Natural killer cell treated with Interleukin-12 subunit alpha and Interleukin-12 subunit beta and Interleukin-15 and Interleukin-18, amount 100 ng/mL, for 72 hours (primary cell): ENCODE measurements at places on chromosomes 4 and X. TPM values are rescaled to one million over a fixed set of nuclear protein-coding genes. Genes with fewer than 3 reads are reported as not detected.

Gene TBC1D25
- 37.0 TPM for total RNA-seq

Gene GPR173
- not detected for total RNA-seq

DNA sequence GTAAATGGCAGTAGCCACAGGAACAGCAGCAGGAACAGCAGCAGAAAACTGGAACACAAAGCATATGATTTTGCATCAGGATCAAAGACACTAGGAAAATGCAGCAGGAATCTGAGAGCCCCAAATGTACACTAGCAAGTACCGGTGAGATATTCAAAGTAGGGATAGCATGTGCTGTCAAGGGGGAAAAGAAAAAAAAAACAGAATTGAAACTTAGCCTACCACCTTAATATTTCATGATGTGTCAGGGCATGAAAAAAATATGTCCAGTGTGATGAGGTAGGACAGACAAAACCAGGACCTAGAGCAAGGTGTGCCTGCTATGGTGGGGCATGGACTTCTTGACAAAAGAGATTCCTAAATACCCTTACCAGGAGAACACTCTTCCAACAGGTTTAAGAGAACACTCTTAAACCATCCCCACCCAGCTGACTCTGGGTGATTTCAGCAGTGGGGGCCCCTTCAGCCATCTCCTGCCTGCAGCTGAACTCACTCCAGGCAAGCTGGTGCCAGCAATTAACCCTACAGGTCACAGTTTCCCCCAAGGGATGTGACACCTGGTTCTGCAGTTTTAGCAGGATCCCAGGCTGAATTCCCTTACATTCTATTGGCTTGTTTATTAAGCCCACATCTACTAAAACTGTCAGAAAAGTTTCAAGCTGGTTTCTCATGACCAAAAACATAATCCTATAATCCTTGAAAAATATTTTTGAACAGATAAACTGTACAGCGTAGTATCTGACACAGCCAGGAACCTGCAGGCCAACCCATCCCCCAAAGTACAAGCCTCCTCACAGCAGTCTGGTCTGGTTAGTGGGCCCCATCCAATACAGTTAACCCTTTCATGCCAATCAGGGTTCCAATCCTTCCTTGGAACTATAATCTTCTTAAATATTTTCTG lies 62.9 kb upstream of the FMR1 start:
- no peak overlapping the region for H3K4me3 ChIP-seq
- H3K36me3 ChIP-seq = no peaks in the 10 kb centered on the region
- H3K27ac ChIP-seq = no peak overlapping the region
- no peak for DNase-seq

DNA sequence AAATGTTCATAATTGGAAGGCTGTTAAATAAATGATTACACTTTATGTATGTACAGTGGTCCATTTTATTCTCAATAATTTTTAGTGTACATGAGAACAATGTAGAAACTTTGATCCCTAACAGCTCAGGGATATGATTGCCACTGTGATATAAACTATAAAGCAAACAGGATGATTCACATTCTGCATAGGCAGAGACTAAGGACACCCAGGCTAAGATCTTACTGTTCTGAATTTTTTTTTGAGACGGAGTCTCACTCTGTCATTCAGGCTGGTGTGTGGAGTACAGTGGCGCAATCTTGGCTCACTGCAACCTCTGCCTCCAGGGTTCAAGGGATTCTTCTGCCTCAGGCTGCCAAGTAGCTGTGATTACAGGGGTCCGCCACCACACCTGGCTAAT lies 186.6 kb downstream of the PDGFC start:
- H3K4me1 ChIP-seq = no peaks in the 10 kb centered on the region
- H3K27me3 ChIP-seq = no peaks in the 10 kb centered on the region
- H3K4me3 ChIP-seq = no peak overlapping the region

GRCh38 chr4:70269674-70270073 lies 27.3 kb downstream of the CSN3 start:
- H3K4me1 ChIP-seq = no peaks in the 10 kb centered on the region
- H3K27me3 ChIP-seq = no peaks in the 10 kb centered on the region
- no peak overlapping the region for H3K4me3 ChIP-seq
- H3K27ac ChIP-seq = no peak overlapping the region
- H3K36me3 ChIP-seq = no peaks in the 10 kb centered on the region

- H3K4me3 ChIP-seq = no peak overlapping the region
- H3K27me3 ChIP-seq = peaks cover 6% of the 10 kb centered on the region
- DNase-seq = no peak
- H3K4me1 ChIP-seq = no peaks in the 10 kb centered on the region
These were observed 195.4 kb upstream of the PPP1R2C start for GRCh38 chrX:42973321-42973720.

DNA sequence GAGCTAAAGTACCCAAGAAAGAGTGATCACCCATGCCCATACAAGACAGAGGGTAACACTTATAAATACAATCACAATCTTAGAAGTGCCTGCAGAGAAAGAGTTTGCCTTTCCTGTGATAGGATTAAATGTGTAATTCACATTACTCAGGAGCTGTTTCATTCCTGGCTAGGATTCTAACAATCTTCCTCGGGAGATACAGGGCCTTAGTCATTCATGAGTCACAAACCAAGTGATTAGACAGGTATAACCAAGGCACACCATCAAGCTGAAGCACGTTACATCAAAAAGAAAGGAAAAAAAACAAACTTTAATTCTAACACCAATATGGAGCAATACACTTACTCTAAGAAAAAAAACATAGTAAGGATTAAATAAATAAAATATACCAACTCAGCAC lies 14.9 kb downstream of the ABCG2 start:
- no peaks in the 10 kb centered on the region for H3K27me3 ChIP-seq
- DNase-seq = no peak
- no peaks in the 10 kb centered on the region for H3K36me3 ChIP-seq
- H3K4me3 ChIP-seq = no peak overlapping the region
- H3K27ac ChIP-seq = no peak overlapping the region

DNA sequence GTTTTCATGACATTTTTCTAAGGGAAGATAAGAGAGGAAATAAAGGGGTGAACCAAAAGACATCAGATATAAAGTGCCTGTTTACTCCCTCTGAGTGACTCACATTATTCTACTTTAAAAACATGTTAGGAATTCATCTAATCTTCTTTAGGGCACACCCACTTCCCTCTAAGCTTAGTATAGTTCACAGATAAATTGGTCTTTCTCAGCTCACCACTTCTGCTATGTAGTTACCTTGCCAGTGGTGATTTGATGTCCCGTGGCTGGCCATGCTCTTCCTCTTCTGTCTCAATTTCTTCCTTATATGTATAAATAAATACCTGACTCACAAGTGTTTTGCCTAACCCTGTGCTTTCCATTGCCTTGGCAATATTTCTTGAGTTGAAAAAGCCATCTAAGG lies 96.8 kb downstream of the PDLIM5 start:
- no peaks in the 10 kb centered on the region for H3K36me3 ChIP-seq
- no peak overlapping the region for H3K27ac ChIP-seq
- H3K4me1 ChIP-seq = no peaks in the 10 kb centered on the region
- no peaks in the 10 kb centered on the region for H3K27me3 ChIP-seq
- H3K4me3 ChIP-seq = no peak overlapping the region

GRCh38 chrX:154307202-154307601 lies 11.6 kb downstream of the TKTL1 start:
- H3K27me3 ChIP-seq = no peaks in the 10 kb centered on the region
- H3K4me3 ChIP-seq = no peak overlapping the region
- peaks cover 30% of the 10 kb centered on the region for H3K4me1 ChIP-seq
- DNase-seq = no peak
- H3K36me3 ChIP-seq = no peaks in the 10 kb centered on the region

DNA sequence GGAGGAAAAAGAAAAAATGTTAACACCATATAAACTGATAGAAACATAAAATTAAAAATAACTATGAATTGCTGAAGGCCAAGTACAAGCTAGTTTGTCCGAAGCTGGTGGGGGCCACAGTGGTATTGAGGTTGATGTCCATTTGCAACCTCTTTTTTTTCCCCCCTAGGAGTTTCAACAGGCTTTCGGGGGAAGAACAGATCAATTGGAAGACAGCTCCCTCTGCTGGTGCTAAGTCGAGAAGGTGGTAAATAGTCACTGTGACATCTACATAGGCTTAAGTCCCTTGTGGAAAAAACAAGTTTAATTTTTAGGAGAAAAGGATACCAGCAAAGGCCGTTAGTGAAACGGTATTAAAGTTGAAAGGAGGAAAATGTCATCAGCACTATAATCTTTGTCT lies 115.7 kb upstream of the ZXDA start:
- DNase-seq = no peak
- H3K27ac ChIP-seq = no peak overlapping the region
- H3K4me1 ChIP-seq = no peaks in the 10 kb centered on the region
- no peak overlapping the region for H3K4me3 ChIP-seq

DNA sequence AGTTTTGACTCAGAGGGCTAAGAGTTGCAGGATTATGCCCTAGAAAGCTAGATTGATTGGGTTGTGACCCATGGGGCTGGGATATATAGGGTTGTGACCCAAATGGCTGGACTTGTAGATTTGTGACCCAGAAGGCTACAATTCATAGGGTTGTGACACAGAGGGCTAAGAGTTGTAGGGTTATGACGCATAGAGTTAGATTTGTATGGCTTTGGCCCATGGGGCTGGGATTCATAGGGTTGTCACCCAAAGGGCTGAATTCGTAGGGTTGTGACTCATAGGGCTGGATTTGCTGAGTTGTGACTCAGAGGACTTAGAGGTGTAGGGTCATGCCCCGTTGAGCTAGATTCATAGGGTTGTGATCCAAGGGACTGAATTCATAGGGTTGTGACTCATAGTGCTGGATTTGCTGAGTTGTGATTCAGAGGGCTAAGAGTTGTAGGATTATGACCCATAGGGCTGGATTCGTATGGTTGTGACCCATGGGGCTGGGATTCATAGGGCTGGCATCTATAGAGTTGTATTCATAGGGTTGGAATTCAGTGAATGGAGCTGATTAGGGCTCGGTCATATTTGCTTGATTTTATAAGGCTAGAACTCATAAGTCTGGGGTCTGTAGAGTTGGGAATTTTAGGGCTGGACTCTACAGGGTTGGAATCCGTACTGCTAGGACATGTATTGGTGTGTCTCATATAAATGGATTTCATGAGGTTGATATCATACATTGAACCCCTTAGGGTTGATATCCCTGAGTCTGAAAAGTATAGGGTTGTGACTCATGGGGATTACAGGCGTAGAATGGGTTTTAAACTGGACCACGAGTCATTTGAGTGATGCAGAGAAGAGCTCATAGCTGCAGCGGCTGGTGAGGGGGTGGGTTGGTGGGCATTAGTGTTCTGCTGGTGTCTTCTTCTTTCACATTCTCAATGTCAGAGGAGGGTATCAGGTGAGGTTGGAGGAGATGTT lies 125.7 kb downstream of the CRLF2 start:
- H3K36me3 ChIP-seq = peaks cover 4% of the 10 kb centered on the region
- H3K4me3 ChIP-seq = no peak overlapping the region
- H3K4me1 ChIP-seq = no peaks in the 10 kb centered on the region
- DNase-seq = no peak
- no peak overlapping the region for H3K27ac ChIP-seq
- H3K27me3 ChIP-seq = peaks cover 6% of the 10 kb centered on the region

DNA sequence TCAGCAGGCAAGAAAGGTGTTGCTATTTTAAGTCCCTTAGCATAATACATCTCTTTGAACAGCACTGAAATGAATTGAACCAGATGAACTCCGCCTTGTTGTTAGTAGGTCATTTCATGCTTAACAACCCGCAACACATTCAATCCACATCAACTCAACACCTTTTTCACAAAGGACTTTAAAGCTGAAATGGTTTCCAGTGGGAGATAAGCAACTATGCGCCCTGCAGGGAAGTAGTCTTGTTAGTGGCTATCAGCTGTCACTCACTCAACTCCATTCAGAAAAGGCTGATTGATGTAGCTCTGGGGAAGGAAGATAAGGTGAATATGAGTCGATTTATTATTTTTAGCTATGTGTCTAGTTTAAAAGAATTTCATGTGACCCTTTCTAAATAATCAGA lies 46.0 kb downstream of the ATP8A1 start:
- H3K4me1 ChIP-seq = peaks cover 10% of the 10 kb centered on the region
- H3K4me3 ChIP-seq = no peak overlapping the region
- peaks cover 22% of the 10 kb centered on the region for H3K36me3 ChIP-seq

DNA sequence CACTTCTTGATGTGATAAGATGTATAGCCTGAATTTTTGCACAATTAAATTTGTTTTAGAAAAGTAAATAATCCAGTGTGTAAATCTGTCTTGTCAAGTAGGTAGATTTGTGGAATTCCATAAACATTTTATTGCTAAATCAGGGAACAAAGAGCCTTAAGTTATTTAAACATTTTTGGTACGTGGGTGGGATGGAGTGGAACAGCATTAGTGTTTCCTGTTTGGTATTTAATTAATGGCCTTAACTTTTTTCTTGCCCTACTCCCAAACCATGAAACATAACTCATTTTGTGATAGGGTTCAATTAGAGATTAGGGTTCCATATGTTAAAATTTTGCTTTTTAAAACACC lies 5.1 kb downstream of the NUDT9 start:
- H3K36me3 ChIP-seq = no peaks in the 10 kb centered on the region
- no peak overlapping the region for H3K4me3 ChIP-seq
- H3K27me3 ChIP-seq = no peaks in the 10 kb centered on the region

DNA sequence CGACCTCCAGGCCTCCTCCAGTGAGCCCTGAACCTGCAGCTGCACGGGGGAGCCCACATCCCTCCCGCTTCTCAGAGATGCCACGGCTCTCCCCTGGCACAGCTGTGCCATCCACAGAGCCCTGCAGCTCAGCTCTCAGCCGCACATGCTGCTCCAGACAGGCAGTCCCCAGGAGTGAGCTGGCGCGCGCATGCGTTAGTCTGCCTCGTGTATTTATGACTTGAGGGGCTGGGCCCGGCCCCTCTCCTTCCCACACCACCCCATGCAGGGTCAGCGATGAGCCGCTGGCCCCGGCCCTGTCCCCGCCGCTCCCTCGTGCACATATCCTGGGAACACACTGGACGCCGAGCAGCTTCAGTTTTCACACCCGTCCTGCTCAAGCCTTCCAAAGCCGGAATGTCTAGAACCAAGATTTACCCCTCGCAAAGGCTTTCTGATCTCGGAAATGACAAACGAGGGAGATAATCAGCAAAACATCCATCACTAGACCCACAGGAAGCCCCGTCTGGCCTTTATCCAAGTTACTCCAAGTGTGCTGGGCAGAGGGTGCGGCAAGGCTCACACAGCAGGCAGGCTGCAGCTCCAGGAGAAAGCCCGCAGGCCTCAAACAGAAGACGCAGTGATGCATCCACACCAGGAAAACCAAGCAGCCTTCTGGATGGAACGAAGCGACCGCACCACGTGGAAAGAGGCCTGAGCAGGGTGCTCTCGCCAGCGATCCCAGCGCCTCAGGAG lies 24.3 kb downstream of the GAK start:
- H3K27ac ChIP-seq = no peak overlapping the region
- DNase-seq = no peak
- H3K4me3 ChIP-seq = no peak overlapping the region
- H3K36me3 ChIP-seq = no peaks in the 10 kb centered on the region
- H3K27me3 ChIP-seq = no peaks in the 10 kb centered on the region

DNA sequence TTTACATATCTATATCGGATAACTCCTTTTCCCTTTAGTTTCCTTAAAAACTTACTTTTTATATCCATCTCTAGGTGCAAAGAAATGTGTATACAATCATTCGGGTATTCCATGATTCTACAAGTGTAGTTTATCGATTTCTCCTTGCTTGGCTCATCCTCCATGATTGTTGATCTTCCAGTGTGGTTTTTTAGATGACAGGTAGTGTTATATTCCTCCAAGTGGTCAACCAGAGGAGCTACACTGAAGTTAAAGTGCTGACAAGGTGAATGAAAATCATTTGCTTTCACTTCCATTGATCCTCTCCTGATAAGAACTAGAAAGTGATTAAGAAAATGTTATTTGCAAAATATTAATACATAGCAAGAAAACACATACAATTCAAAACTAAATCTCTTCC lies 38.5 kb downstream of the TMEM156 start:
- no peaks in the 10 kb centered on the region for H3K27me3 ChIP-seq
- no peak for DNase-seq
- H3K4me1 ChIP-seq = no peaks in the 10 kb centered on the region
